ENCODE measurements at places on chromosomes 1 and 21. TPM values are rescaled to one million over a fixed set of nuclear protein-coding genes. Genes with fewer than 3 reads are reported as not detected.

The LCE1F gene
- total RNA-seq: not detected

The OLIG2 gene
- total RNA-seq: 0.60 TPM

The RGSL1 gene
- not detected for total RNA-seq

The SRGAP2C gene
- 67.6 TPM for total RNA-seq

The BMP8B gene
- total RNA-seq: 0.82 TPM

The TNFAIP8L2 gene
- total RNA-seq: not detected

The C1orf226 gene
- 15.7 TPM for total RNA-seq

The PKLR gene
- 2.5 TPM for total RNA-seq

The HES4 gene
- total RNA-seq: 4.5 TPM

The CXADR gene
- total RNA-seq: 119 TPM

The OR2T1 gene
- not detected for total RNA-seq

The CACHD1 gene
- 34.4 TPM for total RNA-seq

The AKNAD1 gene
- not detected for total RNA-seq

Data from WTC11 (cell line).